ENCODE measurements at places on chromosomes 4 and X.

GRCh38 chrX:113539599-113540356 is 699.1 kb upstream of the AMOT start:
- no peak for DNase-seq

DNA sequence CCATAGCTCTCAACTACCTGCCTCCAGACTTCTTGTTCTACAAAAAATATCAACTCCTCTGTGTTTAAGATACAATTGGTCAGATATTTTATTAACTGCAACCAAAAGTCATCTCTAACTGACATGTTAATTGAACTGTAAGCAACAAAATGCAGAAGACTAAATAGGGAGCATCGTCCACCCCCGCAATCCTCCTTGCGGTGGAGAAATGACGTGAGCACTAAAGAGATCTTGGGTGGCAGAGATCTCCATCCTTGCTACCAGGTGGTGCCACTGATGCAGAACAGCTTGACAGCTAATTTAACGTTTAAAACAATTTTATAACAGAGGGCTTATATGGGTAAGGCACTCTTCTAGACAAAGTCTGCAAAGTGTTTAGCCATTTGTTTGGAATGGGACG is 164.4 kb upstream of the FTHL17 start:
- DNase-seq, result peak; percentile 72

DNA sequence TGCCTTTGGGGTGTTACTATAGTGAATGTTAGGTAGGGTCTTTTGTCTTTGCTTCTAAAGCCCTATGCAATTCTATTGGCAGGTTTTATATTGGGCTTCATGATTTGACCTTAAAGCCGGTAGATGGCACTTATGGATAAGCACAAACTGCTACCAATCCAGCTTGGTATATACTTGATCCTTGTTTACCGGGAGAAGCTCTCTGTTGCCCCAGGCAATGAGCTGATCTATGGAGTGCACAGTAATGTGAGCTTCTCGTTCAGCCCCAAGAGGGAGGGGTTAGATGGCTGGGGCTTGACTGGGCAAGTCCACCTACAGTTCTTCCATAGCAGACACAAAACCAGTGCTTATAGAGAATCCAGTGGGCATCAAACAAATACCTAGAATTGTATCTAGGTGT is 287.2 kb upstream of the CT83 start:
- DNase-seq, result no peak

DNA sequence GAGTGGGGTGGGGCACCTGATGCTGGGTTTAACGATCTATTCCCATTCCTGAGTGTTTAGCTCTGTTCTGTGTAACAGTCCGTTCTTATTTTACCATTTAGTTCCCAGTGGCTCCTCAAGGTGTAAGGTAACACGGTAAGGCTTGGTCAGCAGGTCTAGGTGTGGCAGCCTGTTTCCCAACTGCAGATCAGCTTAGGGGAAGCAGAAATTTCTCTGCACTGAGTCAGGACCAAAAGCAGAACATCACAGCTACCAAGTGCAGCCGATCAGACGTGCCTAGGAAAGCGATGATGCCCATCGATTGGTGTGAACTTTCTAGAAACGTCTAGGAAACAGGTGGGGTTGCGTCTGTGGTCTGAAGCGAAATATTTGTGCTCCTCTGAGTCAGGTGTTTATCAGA is 240.1 kb downstream of the STIM2 start:
- DNase-seq, result no peak

DNA sequence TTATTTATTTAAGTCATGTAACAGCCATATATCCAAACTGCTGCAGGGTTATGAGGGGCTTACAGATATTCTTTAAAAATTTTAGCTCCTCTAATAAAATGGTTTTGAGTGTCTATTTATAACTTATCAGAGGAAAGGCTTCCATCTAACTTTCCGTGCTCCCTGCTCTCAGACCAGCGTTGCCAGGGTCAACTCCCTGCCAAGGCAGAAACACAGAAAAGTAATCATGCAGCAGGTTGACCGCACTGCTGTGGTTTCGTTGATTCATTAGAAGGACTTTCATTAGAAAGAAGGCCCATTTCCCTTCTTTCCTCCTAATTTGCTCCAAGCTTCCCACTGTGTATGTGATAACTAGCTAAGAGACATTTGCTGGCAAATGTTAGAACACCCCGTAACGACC is 33.9 kb downstream of the BCLAF3 start:
- DNase-seq, result no peak

GRCh38 chr4:120672558-120673147 is 249.9 kb downstream of the PRDM5 start:
- DNase-seq, result no peak

- DNase-seq, result no peak
Observed at GRCh38 chrX:111041018-111041462, 55.0 kb upstream of the PAK3 start.

DNA sequence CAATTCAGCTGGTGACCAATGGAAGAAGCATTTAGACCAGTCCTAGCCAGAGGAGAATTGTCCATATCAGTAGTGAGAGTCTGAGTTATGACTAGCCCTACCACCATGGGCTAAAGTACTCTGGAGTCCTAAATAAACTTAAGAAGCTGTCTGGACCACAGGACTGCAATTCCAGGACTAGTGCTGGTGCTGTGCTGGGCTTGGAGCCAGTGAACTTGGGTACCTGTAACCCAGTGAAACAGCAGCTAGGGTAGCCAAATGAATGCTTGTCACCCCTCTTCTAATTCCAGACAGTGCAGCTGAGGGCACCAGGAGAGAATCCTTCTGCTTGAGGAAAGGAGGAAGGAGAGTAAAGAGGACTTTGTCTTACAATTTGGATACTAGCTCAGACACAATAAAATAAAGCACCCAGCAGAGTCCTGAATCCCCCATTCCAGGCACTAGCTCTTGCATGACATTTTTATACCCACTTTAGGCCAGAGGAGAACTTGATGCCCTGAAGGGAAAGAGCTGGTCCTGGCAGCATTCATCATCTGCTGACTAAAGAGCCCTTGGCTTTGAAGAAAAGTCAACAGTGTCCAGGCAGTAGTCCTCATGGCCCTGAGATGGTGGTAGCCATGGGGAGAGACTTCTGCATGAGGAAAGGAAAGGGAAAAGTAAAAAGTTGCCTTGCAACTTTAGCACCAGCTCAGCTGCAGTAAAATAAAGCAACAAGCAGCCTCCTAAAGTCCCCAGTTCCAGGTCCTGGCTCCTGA is 2675.7 kb downstream of the PCDH7 start:
- no peak for DNase-seq

DNA sequence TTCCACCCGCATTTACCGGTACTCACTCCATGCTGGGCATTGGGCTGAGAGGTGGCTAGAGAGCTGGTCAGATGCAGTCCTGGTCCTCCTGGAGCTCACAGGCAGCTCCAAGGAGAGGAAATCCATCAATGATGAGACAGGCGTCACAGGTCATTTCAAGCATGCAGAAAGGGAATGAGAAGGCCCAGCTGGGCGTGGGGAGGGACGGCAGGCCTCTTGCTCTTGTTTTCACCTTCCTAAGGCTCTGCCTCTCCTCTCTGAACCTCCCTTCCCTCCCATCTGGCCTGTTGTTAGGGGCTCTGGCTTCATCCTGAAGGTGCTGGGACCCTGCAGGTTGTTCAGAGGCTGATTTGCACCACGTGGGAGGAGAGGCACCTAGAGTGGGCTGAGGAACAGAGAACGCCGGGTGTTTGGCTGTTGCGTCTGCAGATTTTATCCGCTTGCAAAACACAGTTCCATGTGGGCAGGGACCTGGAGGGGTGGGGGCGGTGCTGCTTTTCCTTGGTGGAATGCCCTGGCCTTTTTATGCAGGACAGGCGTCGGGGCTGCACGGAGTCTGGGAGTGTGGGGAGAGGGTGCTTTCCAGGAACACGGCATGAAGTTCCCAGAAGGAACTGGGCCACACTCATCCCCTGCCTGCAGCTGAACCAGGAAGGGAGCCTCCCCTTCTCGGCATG is 81.5 kb upstream of the PSAPL1 start:
- DNase-seq, result no peak

DNA sequence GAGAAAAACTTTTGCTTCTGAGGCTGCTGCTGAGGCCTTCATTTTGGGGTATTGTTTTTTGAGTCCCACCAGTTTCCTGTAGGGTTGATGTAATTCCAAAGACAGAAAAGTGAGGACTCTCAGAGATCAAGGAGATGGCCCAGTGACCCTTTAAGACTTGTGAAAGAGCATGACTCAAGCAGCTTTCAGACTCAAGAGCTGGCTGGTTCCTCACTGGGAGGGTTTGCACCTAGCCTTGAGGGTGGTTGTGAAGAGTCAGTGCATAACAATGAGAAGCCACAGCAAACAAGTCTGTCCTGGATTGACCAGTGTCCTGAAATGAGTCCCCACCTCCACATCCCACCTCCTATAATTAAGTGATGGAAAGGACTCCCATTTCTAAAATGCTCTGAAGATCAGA is 89.2 kb downstream of the NHS start:
- DNase-seq, result no peak

GRCh38 chrX:110108381-110108821 is 105.5 kb downstream of the TMEM164 start:
- peak; percentile 9 for DNase-seq

- DNase-seq, result no peak
Observed at GRCh38 chr4:917466-917865, 14.7 kb downstream of the GAK start.

DNA sequence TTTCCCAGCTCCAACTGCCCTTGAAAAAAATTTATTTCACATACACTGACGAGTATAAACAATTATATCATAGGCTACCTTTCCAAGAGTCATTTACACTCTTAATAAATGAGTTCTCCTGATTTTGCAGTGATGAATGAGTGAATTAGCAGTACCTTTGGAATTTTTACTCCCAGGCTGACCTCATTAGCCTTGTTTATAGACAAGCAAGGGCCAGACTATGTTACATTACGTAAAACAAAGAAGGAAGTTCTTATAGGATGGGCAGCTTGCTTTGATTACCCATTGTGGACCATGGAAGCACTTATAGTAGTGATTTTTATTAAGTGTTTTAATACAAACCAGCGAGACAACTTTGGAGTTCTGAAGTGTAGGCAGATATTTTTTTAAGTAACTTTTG is 112.9 kb upstream of the C1QTNF7 start:
- no peak for DNase-seq

DNA sequence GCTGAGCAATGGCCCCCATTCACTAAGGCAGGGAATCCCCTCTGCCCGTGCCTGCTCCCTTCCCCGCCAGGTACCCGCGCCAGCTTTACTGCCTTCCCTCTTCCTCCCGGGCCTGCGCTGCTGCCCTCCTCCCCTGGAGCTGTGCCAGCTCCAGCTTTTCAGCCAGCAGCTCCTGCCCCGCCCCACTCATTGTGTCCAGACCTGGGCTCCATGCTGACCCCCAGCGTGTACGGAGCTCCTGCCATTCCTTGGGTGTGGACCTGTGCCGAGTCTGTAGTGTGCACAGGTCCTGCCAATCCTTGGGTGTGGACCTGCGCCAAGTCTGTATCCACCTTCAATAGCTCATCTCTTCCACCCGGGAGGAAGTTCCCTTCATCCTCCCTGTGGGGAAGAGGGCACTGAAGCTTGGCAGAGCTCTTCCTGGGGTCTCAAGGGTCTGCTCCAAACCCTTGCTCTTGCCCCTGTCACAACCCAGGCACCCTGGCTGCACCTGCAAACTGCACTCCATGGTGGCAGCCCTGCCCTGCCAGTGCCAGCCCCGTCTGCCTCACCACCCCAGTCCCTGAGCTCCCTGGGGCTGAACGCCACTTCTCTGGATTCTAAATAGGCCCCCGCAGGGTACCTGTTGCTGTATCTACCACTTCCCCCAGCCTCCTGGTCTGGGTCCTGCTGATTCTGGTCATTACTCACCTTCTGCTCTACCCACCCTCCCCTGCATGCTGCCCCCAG is 63.9 kb downstream of the TRMT44 start:
- no peak for DNase-seq

Data from B cell (primary cell).